ENCODE measurements at places on chromosomes 1 and 21.

GRCh38 chr1:147565189-147565980, 24.1 kb downstream of the BCL9 start:
- no peak for DNase-seq

DNA sequence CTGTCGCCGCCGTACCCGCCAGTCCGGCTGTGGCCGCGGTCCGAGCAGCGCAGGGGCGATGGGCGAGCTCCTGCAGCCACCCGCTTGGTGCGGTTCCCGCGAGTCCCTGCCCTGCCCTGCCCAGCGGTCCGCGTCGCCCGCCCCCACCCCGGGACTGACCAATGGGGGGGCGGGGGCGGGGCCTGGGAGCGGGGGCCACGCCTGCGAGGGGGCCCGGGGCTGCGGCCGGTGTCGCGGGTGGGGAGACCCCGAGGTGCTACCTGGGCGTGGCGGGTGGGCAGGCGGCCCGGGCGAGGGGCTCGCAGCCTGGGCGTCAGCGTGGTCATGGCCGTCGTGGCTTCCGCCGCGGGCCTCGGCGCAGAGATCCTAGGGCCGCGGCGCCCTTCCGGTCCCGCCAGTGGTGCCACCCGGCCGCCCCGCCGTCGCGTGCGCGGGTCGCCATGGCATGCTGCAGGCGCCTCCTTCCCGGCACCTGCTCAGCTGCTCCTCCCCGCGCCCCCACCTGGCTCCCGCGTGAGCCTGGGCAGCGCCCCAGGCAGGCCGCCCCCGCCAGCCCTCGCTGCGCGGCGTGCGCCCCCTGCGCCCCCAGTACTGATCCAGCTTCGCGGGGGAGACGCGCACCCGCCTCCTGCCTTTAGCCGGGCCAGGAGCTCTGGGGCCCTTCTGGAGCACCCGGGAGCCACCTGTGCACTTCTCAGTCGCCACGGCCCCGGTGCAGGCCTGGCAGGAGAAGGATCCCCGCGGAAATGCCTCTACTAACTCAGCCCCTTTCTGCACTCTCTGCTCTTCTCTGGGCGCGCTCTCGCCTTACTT, at the start of gene BMP8B:
TSS of gene BMP8B (minus strand) at position 108 of the 813 bp plus-strand sequence. CDS start 380 bp downstream, outside the sequence.
- DNase-seq: no peak

- no peak for DNase-seq
Measured at GRCh38 chr1:150572918-150573647, 6.3 kb downstream of the MCL1 start.

DNA sequence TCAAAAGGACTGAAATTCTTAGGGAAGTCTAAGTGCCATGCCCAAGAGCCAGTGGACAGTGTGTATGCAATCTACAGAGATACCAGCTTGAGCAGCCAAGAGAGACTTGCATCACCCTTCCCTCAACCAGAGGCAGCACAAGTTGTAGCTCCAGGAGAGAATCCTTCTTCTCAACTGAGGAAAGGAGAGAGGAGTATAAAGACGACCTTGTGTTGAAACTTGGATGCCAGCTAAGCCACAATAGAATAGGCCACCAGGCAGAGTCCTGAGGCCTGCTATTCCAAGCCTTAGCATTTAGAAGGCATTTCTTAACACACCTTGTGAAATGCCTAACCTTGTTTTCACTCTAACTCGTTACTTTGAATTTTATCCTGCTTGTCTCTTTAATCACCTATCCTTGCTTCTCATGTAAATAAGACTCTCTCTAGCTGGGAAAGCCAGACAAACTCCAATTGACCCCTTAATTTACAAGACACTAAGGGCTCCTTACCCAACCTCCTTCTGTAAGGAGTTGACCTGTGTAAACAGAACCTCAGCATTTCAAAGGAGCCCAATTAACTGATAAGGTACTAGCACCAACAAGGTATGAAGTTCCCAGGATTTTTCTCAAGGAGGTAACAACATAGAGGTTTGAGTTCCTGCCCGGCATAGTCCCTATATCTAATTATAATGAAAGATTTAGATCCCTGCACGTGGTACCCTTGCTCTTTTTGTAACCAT, 738.8 kb downstream of the AMY1C start:
- no peak for DNase-seq

DNA sequence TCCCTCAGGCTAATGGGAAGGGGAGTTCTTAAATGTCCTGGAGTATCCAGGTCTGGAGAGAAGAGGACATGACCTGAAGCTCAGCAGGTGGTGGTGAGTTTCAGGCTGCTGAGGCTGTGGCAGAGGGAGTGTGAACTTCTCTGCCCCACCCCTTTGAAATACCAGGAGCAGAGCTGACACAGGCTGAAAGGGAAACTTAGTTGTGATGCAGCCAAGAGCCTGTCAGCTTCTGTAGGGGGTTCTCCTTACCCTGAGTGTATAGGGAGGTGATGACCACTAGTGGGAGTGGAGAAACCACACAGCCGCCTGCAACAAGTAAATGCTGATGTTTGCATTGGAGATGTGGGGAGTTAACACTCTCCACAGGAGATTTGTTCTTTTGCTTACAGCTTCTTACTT, 152.3 kb downstream of the FCRL5 start:
- DNase-seq: no peak

DNA sequence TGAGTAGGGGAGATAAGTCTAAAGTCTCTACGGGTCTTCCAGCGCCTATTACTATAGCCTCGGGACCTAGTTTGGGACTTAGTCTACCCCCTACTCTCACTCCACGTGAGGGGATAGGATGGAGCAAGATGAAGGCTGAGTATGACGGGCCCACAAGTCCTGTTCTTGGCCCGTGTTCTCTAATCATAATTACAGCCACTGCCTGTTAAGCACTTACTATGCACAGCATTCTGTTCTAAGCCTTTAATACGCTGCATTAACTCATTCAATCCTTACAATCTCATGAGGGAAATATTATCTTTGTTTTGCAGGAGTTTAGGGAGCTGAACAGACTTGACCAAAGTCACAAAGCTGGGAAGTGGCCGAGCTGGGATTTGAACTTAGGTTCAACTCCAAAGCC, 23.9 kb upstream of the EPB41 start:
- DNase-seq: no peak

GRCh38 chr1:24351247-24351646, 32.1 kb downstream of the GRHL3 start:
- no peak for DNase-seq

- DNase-seq: no peak
Measured at GRCh38 chr1:115764541-115764940, 4.0 kb downstream of the CASQ2 start.

DNA sequence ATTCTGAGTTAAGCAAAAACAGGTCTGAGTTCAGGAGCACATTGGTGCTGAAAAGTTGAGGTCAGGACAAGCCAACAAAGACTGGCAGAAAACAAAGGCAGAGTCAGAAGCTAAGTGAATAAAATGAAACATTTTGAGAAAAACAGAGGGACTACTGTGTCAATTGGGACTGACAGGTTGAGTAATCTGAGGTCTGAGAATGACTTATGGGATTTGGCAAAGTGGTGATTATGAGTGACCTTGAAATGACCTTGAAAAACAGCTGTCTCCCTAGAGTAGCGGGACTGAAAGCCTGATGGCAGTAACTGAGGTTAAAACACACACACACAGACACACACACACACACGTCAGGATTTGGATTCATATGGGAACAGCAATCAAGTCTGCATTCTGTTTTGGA, 8.8 kb upstream of the COG2 start:
- DNase-seq: no peak
